ENCODE measurements at places on chromosomes 5 and 9.

- DNase-seq = no peak
These were observed 1163.6 kb downstream of the CDH12 start for GRCh38 chr5:21689587-21689986.

DNA sequence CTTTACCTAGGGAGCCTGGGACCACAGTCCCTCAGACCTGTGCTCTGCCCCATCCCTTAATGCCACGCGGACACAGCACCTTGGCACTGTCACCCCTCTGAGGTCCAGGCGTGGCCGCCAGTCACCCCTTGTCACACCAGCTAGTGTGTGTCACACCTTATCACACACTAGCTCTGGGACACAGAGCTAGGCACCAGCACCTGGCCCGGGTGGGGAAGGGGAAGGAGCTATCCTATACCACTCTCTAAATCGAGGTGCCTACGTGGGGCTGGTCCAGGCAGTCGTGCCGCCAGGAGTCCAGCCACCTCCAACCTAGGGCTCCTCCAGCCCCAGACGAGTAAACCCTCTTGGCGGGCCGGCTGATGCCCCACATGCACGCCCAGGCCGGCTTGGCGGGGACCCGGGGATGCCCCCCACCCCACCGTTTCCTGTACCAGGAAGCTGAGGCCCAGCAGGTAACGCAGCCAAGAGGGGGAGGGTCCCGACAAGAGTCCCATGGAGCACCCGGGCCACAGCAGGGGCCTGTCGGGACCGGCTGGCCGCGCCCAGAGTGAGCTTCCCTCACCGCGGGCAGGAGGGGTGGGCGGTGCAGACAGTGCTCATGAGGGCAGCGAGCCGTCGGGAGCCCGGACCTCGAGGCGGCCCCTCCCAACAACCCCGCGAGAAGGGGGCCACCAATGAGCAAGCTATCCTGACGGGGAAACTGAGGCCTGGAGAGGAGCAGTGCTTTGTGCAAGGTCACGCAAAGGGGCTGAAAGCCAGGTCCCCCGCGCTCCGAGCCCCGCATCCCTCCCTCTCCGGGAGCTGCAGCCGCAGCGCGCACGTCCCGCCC, 550 bp downstream of the CORO2A start:
- DNase-seq = peak; percentile 47

GRCh38 chr5:6407558-6408259, 29.4 kb upstream of the MED10 start:
- DNase-seq = no peak

DNA sequence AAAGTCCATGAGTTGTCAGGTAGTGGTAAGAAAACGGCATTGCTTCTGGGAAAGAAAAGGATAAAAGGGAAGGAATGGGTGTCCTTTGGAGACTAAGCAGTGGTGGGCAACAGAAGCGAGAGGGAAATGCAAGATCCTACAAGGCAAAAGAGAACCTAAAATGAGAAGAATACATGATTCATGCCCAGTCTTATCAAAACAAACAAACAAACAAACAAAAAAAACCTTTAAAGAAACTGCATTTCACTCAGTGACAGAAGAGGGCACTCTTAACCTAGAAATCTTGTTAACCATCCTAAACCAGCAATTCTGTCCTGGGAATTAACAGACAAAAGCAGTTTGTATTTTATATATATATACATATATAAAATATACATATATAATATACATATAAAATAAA, 88.5 kb downstream of the SUSD1 start:
- DNase-seq = no peak

DNA sequence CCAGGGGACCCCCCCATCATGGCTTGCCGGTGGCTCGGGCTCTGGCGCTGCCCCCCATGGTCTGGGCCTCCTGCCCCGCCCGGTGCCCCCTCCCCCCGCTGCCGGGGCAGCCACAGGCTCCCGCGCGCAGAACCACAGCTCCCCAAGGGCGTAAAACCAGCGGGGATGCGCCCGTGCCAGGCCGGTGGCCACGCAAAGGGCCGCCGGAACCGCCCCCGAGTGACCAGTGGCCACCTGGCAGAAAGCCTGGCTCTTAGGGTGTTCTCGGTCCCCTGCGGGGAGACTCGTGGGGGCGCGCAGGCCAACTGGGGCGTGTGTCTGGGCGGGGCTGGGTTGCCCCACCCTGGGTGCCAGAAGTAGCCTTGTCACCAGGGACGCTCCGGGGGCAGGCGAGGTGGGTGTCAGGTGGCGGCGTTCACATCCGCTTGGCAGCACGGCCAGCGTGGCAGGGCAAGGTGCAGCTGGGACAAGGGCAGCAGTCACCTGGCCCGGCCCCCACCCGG, 515 bp upstream of the AGPAT2 start:
- DNase-seq = no peak

Measured in Daoy (cell line).